PC-3 (cell line): ENCODE measurements at places on chromosomes 4 and X. TPM values are rescaled to one million over a fixed set of nuclear protein-coding genes. Genes with fewer than 3 reads are reported as not detected.

- peak; percentile 8 for DNase-seq
These were observed 2.9 kb downstream of the KLHL15 start for GRCh38 chrX:24023972-24024669.

GRCh38 chr4:66539745-66540144, 869.5 kb upstream of the EPHA5 start:
- DNase-seq: no peak

DNA sequence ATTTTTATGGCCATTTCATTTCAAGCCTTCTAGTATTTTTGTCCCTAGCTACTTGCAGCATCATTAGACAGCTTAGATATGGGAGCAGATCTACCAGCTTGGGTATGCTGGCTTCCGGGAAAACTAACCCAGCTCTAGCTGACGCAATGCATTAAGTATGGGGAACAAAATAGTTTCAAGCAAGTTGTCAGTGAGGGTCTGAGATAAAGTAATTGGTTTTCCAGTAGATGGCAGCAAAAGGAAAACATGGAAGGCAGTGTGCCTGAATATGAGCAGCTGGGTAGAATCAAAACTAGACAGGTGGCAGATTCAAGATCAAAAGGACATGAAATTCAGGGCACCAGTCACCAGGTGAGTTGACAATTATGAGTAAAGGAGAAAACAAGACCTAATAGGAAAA, 340.9 kb upstream of the CTSO start:
- DNase-seq: peak; percentile 70

GRCh38 chrX:149799938-149800337, 18.2 kb downstream of the MAGEA9 start:
- no peak for DNase-seq

DNA sequence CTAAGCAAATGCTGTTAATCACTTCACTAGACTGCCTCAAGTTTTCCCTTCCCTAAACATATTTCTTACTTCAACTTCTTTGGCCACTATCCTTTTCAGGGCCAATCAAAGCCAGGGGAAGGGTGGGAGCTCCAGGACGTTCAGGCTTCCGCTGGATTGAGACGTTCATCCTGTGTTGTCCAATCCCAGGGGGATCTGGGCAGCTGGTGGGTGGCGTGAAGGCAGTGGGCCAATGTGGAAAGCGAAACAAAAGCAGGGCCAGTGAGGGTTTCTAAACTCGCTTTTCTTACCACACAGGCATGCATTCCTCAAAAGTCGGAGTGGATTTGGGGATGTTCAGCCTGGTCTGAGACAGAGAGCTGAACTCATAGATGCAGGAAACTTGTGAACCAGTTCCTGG, 7.6 kb downstream of the CXCL13 start:
- DNase-seq: no peak

DNA sequence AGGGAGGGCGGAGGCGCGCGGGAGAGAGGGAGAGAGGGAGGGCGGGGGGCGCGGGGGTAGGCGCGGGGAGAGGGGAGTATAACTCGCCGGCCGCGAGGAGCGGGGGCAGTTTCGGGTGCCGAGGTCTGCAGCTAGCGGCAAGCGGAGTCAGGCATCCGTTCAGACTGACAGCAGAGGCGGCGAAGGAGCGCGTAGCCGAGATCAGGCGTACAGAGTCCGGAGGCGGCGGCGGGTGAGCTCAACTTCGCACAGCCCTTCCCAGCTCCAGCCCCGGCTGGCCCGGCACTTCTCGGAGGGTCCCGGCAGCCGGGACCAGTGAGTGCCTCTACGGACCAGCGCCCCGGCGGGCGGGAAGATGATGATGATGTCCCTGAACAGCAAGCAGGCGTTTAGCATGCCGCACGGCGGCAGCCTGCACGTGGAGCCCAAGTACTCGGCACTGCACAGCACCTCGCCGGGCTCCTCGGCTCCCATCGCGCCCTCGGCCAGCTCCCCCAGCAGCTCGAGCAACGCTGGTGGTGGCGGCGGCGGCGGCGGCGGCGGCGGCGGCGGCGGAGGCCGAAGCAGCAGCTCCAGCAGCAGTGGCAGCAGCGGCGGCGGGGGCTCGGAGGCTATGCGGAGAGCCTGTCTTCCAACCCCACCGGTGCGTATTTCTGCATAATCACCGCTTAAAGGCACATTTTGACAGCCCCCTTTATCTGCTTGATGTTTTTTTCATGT, at the start of gene POU4F2:
TSS of gene POU4F2 (plus strand) at position 108 of the 720 bp plus-strand sequence. CDS start at position 356, 248 bp downstream.
- no peak for DNase-seq

GRCh38 chr4:151887031-151887815, 126.4 kb upstream of the GATB start:
- DNase-seq: peak; percentile 5

DNA sequence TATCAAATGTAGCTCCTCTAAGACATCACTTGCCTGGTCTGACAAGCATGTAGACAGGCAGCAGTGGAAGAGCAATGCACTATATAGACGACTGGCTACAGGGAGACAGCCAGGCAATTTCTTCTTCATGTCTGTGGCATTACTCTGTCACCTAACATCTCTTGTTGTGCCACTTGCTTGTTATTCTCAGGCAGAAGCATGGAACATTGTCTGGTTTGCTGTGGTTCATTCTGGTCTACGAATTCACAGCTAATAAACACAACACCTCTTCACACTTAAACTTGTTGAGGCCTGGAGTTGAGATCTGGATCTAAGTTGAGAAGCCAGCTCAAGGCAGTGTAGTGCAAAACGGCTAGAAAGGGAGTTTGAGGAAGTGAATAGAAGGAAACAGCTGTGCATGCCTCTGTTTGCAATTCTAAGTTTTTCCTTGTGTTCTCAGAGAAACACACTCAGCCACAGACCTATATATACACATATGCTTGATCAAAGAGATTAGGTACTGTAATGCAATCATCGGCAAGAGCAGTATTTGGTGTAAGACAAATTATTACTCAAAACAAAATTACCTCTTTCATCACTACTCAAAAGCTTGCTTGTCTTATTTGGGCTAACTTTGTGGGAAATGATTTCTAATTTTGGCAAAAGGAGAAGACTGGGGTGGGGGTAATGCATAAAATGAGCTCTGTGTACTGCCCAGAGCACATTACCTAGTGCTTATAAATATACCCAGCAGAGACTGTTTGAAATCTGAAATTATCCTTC, 243.8 kb downstream of the PPP3CA start:
- no peak for DNase-seq

DNA sequence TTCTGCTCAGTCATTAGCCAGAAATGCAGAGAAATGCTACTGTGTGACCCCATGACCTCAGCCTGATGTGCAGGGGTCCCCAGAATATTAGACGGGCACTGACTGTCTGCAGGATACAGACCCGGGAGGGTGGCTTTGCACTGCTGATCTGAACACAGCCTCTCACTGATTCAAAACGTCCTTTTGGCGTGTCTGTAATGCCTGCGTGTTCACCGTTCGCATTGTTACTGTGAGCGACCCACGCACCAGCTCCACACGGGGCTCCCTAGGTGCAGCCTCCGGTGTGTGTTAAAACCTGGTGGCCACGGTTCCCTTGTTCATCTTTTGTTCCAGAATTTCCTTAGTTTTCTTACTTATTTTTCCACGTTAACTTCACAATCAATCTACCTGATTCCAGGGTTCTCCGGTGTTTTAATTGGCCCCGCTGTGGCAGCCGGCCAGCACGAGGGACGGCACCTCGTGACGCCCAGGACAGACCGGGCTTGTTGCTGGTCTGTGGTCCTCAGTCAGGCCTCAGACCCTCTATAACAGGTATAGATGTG, 32.0 kb upstream of the SPON2 start:
- DNase-seq: no peak

GRCh38 chr4:186037692-186038658, 31.0 kb upstream of the TLR3 start:
- DNase-seq: peak; percentile 80

- no peak for DNase-seq
These were observed 67.2 kb upstream of the TENM3 start for GRCh38 chr4:182175788-182176519.

Gene GAGE13
- total RNA-seq: not detected in 2 replicates

Gene RNF150
- total RNA-seq: 0.55 and 0.58 TPM in 2 replicates

Gene DMRTC1
- not detected in 2 replicates for total RNA-seq

Gene ZNF157
- 0.07 and 0.12 TPM in 2 replicates for total RNA-seq

Gene SPANXA1
- not detected in 2 replicates for total RNA-seq
